Activated T-helper 1 cell treated with Interleukin-2 at 50 U/mL for 16 hours (primary cell): ENCODE measurements at places on chromosomes 16 and 17.

GRCh38 chr16:5854027-5854426 is 756.4 kb upstream of the EEF2KMT start:
- no peak for DNase-seq

DNA sequence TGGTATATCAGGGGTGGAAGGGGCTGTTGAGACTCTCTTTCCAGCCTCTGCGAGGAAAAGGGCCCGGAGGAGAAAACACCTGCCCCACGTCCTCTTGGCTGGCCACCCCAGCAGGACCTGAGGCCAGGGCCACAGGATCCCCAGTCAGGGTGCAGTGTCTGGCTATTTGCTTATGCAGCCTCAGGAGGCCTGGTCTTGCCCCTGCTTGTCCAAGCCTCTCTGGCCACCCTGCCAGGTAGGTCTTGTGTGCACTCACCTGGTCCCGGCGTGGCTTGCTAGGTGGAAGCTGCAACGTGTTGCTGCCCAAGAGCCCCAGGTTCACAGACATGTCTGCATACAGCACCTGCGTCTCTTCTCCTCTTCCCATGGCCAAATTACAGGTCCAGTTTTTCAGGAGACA is 549 bp downstream of the TMEM238L start:
- DNase-seq = no peak

- no peak for DNase-seq
Observed at GRCh38 chr17:57484826-57485565, 228.7 kb downstream of the MSI2 start.

- DNase-seq = no peak
Observed at GRCh38 chr16:63776034-63776433, 1345.8 kb downstream of the CDH11 start.

- no peak for DNase-seq
Observed at GRCh38 chr17:41583137-41584127, 3.3 kb downstream of the KRT14 start.

DNA sequence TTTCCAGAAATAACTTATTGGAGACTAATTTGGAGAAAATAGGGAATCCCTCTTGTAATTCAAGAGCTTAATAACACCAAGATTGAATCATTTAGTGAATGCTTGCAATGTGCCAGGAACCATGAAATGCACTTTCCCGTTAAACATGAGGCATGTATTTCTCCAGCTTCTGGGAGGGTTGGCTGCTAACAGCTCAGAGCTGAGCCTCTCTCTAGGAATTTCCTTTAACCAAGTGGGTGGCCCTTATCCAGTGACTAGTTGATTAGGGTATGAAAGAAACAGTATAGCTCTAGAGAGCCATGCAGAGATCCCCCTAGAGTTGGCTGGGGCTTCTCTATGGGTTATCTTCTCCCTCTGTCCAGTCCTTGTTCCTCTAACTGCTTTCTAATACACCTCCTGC is 356.4 kb upstream of the GOT2 start:
- no peak for DNase-seq

DNA sequence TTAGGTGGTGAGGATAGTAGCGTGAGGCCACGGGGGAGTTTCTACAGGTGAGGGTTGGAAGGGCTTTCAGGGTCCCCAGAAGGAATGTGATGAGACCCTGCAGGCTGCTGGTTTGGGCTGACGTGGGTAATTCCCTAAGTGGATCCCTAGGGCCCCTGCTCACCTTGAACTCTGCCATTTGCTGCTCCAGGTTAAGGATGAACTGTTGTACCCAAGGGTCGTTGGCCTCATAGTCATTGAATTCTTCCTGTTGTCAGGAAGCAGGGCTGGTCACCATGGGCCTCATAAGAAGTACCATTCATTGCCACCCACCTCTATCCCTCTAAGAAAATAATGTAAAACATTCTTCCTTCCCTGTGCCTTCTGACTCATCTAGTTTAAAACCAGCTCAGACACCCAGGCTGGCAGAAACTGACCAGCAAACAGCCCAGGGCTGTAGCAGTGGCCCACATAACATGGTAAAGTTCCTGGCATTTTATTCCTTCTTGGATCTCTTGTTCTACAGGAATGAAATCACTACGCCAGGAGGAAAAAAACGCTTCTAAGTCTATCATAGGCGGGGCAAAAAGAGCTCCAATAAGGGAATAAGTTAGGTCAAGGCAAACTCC is 27.6 kb downstream of the FCSK start:
- DNase-seq = no peak

DNA sequence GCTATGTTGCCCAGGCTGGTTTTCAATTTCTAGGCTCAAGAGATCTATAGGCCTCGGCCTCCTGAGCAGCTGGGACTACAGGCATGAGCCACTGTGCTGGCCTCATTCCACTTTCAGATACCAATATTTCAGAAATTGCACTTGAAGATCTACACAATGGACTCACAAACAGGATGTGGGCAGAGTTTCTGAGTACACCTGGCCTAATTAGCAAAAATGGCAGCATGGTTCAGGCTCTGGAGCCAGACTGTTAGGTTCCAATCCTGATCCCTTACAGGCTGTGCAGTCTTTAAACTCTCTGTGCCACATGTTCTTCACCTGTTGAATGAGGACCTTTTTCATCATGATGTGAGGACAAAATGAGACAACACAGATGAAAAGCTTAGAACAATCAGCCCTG is 32.2 kb downstream of the RNF157 start:
- no peak for DNase-seq

DNA sequence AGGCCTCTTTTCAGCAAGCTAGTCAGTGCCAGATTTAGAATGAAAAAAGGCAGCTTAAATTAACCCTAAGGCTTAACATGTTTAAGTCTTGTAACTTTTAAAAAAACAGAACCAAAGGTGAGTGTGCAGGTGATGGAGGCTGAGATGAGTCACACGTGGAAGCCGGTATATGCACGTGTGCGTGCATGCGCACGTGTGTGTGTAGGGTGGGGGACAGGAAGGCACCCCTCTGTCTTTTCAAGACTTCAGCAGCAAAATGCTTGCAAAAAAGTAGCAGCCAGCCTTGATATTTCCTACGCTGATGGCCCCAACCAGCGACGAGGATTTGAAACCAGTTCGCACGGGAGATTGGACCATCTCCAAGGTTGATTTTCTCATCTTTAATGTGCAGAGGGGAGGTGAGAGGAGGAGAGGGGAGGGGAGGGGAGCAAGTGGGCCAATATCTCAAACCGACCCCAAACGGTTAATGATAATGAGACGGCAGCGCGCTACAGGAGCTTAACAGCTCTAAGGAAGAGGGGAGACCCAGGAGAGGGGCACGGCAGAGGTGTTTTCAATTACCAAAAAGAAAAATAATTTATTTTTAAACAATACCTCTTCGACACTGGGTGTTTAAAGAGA is 154.7 kb downstream of the ZNF423 start:
- DNase-seq = no peak

DNA sequence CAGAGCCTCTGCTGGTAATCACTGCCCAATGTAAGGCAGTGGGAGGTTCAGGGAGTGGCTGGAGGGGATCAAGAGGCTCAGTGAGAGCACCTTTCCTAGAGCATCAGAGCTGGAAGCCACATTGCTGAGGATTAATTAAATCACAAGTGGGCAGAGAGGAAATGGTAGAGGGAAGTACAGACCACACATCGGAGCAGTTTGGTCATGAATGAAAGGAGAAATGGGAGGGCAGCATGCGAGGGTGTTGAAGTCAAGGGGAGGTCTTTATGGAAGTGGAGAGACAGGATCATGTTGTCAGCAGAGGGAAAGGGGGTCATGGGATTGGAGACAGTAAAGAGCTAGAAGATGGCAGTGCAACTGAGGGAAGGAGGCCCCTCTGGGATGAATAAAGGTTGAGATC is 2.3 kb downstream of the CCL17 start:
- DNase-seq = no peak

DNA sequence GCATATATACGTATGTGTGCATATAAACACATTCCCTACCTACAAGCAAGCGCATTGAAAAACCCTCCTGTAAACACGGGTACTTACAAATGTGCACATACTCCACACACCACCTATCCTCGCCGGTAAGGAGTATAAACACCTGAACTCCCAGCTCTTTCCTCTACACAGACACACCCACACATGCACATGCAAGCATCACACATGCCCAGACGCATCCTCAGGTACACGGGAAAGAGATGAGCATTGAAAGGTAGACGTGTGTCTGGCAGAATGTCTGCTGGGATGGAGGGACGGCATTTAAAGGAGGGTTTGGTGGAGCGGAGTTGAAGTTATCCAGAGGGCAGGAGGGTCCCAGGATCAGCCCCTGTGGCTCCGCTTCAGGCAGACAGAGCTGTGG is 4.7 kb upstream of the SMTNL2 start:
- no peak for DNase-seq

GRCh38 chr16:86297866-86298757 is 212.2 kb upstream of the FOXF1 start:
- DNase-seq = no peak

GRCh38 chr16:16045879-16046278 is 96.5 kb downstream of the ABCC1 start:
- no peak for DNase-seq

DNA sequence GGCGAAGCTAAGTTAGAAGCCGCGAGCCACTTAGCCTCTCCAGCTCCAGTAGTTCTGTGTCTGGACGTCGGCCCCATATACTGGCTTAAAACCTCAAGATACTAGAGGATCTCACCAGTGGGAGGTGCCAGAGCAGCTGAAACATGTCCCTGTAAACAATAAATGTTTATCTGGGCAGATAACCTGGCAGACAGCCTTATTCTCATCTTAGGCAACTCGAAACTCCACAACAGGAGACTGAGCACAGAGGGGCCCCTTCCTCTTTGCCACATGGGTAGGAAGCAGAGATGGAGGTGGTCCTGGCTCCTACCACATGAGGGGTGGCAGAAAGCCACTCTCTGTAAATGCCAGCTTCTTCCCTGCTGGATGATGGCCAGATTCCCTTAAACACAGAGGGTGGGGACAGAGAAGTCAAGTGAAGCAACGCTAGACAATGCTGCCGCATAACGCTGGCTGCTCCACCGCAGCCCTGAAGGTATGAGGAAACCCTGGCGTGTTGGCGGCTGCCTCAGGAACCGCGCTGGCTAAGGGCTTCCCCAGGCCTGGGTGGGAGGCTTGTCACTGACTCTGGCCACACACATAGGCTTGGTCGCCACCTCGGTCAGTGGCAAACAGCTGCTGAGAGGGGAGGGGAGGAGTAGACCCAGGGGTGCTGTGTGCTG is 67.9 kb downstream of the HIC1 start:
- DNase-seq = no peak

GRCh38 chr17:17694169-17695081 is 13.2 kb downstream of the RAI1 start:
- peak; percentile 59 for DNase-seq

DNA sequence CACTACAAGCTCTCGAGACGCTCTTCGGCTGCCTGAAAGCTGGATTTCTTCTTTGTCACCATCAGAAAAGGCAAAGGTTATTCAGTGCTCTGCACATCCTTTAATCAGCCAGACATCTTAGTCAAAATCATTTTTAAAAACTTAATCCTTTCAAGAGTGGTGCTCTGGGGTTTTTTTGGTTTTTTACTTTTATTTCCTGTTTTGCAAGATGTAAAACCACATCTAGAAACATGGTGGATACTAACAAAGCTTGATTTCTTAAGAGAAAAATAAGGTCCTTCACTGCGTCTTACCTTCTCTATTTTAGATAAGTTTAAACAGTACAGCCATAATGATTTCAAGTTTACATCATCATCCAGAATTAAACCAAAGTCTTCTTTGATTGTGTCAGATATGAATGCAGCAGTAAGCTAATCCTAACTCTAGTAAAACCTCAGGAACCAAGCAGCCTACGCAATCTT is 6.3 kb downstream of the ANKRD11 start:
- no peak for DNase-seq

- DNase-seq = no peak
Observed at GRCh38 chr16:54289242-54289944, 2.8 kb upstream of the IRX3 start.

DNA sequence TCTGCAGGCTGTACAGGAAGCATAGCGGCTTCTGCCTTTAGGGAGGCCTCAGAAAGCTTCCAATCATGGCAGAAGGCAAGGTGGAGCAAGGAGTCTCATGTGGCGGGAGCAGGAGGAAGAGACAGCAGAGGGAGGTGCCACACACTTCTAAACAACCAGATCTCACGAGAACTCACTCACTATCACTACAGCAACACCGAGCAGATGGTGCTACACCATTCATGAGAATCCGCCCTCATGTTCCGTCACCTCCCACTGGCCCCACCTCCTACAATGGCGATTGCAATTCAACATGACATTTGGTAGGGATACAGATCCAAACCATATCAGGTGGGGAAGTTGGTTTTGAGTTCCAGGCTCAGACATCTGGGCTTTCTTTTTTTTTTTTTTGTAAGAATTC is 31.9 kb upstream of the NUDT7 start:
- no peak for DNase-seq

DNA sequence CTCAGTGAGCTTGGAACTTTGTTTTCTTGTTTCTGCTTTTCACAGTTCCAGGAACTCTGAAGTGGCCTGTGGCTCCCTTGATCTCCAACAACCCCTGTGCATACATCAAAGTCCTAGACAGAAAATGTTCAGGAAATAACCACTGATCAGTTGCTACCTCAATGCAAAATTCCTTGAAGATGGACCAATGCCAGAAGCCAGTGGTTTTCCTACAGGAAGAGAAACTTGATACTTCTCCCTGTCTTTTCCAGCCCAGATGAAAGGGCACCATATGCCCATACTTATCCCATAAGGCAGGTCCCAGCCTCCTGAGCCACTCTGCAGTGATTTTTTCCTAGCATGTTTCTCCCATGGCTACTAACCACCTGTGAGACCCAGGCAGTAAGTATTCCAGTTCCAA is 12.3 kb upstream of the CDRT4 start:
- no peak for DNase-seq

- no peak for DNase-seq
Observed at GRCh38 chr16:67975321-67976105, 4.8 kb downstream of the DPEP3 start.

- DNase-seq = no peak
Observed at GRCh38 chr16:81885976-81886586, 107.0 kb downstream of the PLCG2 start.

DNA sequence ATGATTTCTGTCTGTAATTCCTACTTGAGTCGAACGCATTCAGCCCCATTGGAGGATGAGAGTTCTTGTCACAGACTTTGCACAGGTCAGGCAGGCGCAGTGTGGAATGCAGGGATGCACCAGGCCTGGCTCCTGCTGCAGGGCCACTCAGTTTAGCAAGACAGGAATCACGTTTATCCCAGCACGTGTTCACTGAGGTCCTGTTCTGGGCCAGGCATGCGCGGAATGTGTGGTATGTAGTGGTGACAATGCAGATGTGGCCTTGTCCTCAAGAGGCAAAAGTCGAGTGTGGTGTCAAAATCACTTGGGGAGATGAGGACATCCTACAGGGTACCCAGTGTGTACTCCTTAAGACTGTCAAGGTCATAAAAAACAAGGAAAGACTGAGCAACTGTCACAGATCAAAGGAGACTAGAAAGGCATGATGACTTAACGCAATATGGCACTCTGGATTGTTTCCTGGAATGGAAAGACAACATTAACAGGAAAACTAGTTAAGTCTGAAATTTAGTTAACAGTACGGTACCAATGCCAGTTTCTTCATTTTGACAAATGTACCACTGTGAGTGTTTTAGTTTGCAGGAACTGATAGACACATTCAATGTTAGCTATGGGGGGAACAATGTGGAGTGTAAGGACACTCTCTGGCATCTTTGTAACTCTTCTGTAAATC is 121.5 kb upstream of the ADAMTS18 start:
- DNase-seq = no peak
